ENCODE measurements at places on chromosomes 12 and 14.

- DNase-seq = no peak
Observed at GRCh38 chr14:63308723-63309317, 9.9 kb downstream of the GPHB5 start.

- DNase-seq = no peak
Observed at GRCh38 chr12:64650762-64651161, 40.5 kb downstream of the RASSF3 start.

GRCh38 chr12:122518908-122519307 is 7.8 kb downstream of the RSRC2 start:
- no peak for DNase-seq

DNA sequence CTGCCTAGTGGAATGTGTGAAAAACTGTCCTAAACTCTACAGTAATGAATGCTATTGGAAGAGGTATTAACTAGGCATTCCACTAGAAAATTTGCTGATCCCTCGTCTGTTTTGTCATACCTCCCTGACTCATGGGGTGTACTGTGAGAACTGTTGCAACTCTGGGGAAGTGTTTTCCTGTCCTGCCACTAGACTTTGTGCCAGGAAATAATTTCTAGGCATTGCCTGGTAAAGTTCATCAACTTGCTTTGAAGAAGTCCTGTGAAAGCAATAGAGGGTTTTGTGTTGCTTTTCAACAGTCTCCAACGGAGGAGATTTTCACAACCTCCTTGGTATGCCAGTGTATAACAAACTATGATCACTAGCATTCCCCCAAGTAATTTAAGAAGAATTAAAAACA is 139.9 kb downstream of the AKAP6 start:
- DNase-seq = no peak

- DNase-seq = no peak
Observed at GRCh38 chr12:81205416-81205815, 127.5 kb downstream of the ACSS3 start.

DNA sequence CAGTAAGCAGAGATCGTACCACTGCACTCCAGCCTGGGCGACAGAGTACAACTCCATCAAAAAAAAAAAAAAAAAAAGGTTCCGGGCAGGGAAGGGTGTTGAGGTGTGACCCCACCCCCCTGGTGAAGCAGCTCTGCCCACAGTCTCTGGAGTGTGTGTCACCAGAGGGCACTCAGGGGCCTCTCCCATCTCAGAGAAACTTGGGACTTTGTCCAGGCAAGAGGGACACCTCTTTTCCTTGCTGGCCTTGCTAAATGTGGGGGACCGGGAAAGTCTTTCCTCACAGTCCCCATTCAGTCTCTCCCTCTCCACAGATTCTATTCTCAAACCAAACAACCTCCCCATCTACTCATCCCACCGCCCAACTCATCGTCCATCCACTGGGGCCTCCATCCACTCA is 43.6 kb downstream of the RFLNA start:
- DNase-seq = no peak

DNA sequence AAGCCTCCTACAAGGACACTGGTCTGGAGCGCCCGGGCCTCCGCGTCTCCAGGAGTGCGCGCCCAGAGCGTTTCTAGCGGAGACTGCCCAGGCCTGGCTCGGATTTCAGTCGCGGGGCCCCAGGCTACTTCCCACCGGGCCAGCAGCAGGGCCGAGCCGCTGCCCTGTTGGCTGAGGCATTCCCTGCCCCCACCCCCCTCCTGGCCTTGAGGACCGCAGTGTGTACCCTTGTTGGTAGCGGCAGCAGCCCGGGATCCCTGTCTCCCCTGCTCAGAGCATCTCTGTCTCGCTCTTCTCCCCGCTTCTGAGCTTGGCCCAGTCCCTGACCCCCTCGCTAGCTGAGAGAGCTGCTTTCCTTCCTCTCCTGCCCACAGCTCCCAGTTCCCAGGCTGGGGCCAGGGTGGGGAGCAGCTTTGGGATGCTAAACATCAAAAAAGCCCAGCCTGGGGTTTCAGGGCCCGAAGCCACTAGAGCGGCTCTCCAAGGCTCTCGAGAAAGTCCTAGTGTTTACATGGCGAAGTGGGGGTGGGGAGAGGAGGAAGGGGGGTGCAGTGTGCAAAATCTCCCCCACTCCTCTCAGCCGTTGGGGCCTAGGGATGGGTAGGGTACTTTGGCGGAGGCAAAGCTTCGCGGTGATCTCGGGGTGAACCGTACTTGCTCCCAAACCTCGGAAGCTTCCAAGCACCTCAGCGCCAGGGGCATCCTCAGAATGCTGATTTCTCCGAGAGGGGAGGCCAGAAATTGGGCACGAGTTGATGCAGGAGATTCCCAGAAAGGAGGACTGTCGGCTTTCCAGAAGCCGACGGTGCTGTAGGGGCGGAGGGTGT is 6.4 kb downstream of the NKX2-1 start:
- no peak for DNase-seq

DNA sequence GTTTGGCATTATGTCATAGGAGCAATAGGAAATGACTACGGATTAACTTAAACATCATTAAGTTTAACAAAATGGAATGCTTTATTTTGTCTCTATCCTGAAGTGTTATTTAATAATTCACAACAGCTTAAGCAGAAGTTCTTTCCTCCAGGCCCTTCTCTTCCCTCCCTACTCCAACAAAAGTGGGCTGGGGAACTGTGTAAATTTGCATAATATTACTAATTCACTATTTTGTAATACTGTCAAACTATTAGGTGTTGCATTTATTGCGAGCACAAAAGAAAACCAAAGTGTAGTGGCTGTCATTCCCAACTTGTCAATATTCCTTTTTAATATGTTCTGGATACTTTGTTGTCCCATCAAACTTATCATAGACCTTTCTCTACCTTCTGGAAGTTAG is 69.8 kb downstream of the ATG14 start:
- no peak for DNase-seq

- no peak for DNase-seq
Observed at GRCh38 chr12:2358986-2359658, 306.3 kb downstream of the CACNA1C start.

GRCh38 chr12:127268213-127268612 is 998.8 kb upstream of the TMEM132C start:
- no peak for DNase-seq

- DNase-seq = no peak
Observed at GRCh38 chr12:115770643-115771042, 506.9 kb downstream of the MED13L start.
